Liver (tissue), 10 donors: ENCODE measurements at places on chromosomes 7 and 10.

- no peak for DNase-seq
Measured at GRCh38 chr10:52313256-52313932, 687 bp upstream of the DKK1 start.

- DNase-seq = no peak
Measured at GRCh38 chr10:88233870-88234269, 349.2 kb downstream of the RNLS start.

DNA sequence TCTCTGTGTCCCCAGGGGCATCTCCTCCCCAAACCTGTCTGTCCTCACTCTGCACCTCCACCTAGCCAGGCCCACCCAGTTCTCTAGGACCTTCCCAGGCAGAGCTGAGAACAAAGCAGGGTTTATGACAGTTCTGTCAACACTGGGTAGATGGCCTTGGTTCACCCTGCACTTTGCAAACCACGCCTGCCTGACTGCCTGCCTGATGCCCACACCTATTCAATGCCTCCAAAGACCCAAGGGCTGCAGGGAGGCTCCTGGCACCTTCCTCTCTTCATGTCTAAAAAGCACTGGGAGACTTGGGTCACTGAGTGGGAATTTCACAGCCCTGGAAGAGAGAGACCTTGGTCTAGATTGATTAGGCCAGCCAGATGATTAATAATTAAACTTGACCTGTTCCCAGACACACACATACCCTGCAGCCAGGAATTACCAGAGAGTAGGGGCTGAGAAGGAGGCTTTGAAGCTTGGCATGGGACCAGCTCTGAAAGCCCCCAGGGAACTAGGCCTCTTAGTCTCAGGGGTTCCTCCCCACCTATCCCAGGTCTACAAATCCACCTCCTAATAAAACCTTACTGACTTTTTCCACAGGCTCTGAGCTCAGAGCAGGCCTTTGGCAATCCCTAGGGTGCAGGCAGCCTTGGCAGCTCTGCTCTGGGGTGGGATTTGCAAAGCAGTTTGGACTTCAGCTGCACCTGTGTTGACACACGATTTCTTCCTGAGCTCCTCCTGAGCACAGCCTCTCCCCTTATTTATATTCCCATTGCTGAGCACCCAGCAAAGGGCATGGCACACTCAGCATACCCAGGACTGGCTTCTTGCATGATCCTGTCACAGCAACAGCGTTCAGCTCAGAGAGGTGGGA lies 25.7 kb upstream of the PDCD4 start:
- no peak for DNase-seq

DNA sequence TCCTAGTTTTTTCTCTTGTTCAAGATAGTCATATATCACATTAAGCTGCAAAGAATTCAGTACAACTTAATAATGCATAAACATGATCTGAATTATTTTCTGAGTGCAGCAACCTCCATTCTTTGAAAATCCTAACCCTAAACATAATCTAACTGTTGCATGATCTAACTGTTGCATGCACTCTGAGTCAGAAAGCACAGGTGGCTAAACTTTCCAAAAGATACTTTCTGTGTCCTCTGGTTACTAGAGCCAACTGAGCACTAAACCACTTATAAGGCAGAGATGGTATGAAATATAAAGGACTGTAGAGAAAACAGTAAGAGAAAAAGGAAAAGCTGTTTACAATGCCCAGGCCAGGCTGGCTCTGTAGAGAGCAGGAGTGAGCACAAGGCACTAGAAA lies 23.0 kb upstream of the FAM133B start:
- no peak for DNase-seq

GRCh38 chr10:73647211-73647874 lies 6.1 kb upstream of the MYOZ1 start:
- no peak for DNase-seq

DNA sequence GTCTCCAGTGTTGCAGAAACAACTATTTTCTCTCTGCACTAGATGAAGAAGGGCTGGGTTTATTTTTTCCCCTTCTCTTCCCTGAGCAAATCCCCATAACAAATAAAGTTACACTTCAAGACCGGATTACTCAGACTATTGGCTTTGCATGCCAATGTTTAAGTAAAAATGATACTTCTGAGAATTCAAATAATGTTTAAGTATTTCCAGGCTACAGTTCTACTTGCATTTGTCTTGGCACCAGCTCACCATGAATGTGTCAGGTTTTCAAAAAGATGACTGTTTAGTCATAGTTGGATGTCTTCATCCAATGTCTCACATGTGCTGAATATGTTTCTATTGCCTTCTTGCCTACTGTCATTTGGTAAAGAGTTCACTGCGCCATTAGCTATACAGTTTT lies 912.6 kb downstream of the GATA3 start:
- no peak for DNase-seq

DNA sequence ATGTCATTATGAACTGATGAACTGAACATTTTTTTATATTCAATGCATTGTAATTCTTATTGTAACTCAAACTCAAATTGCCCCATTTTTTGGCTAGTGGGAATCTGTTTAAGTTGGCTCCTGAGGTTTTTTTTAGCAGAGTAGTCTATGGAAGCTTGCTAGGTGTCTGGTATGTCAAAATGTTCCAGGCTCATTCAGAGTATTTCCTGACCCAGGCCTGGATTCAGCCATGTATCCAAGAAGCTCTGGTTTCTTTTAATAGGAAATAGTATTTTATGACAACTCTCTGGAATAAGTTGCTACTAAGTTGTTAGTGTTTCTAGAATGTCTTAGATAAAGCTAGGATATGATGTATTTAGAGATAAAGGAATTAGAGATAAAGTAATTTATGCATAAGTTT lies 288.0 kb downstream of the ARL4A start:
- DNase-seq = no peak

- no peak for DNase-seq
Measured at GRCh38 chr10:18719811-18720210, 60.6 kb downstream of the ARL5B start.

DNA sequence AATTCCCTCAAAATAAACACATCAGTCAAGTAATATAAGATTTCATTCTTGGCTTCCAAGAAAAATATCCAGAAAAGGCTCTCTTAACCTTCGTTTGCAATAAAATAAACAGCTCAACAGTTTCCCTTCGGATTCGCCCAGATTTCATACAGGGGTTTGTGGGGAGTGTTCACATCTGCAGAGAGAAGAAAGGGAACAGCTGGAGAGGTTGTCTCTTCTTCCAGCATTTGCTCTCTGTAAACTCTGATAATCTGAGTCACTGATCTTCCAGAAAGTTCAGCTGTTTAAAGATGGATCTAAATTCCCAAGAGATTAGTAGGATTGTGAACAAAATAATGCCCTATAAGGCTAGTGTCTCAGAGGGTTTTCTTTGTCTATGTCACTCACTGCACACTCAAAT lies 277.9 kb downstream of the HPSE2 start:
- DNase-seq = no peak

- no peak for DNase-seq
Measured at GRCh38 chr7:4145576-4145975, 536.5 kb upstream of the FOXK1 start.
